ENCODE measurements at places on chromosomes 6 and 20. TPM values are rescaled to one million over a fixed set of nuclear protein-coding genes. Genes with fewer than 3 reads are reported as not detected.

XKR7 gene
- total RNA-seq, result not detected

GNAS-AS1 gene
- 1.2 TPM for total RNA-seq

SMIM8 gene
- 11.3 TPM for total RNA-seq

DNA sequence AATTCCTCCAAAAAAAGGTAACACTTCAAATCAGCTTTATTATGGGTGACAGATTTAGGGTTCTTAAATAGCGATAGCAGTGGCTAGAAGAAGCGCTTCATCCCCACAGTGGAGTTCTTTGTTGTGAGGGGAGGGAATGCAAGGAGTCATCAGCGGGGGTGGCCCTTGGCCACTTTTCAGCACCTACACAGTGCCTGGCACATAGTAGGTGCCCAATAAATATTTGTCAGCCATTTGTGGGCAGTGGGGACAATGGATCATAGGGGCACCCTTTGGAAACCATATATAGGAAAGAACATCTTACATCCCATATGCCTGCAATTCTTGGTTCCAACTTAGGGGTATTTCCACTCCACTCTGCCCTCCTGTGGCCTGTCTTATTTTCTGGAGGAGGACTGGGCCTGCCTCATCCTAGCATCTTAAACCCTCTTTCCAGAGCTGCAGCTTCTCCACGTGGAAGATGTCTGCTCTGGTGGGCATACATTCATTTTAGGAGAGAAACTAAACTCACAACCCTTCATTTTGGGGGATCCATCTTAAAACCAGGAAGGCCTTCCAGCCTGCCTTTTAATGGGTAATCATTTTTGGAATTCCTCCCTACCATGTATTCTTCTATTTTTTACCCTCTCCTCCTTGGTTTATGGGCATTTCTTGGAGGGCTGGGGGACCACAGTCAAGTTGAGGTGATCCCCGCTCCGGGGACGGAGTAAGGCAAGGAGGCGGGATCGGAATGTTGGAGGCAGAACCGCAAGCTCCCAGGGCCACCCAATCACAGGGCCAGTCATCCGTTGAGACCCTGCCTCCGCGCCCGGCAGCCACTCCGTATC, 2.6 kb upstream of the GPSM3 start:
- peaks cover 8% of the 10 kb centered on the region for H3K36me3 ChIP-seq
- peak overlapping the region; percentile 93 for H3K27ac ChIP-seq
- H3K4me1 ChIP-seq, result peaks cover 51% of the 10 kb centered on the region
- peaks cover 3% of the 10 kb centered on the region for H3K27me3 ChIP-seq
- H3K4me3 ChIP-seq, result peak overlapping the region; percentile 91
- peak; percentile 29 for DNase-seq

- H3K27me3 ChIP-seq, result no peaks in the 10 kb centered on the region
- no peak for DNase-seq
- peak overlapping the region; percentile 41 for H3K4me3 ChIP-seq
- no peak overlapping the region for H3K27ac ChIP-seq
- H3K36me3 ChIP-seq, result no peaks in the 10 kb centered on the region
- H3K4me1 ChIP-seq, result peaks cover 3% of the 10 kb centered on the region
These were observed 1.2 kb downstream of the SNTA1 start for GRCh38 chr20:33442136-33443005.

GRCh38 chr20:55656231-55656775, 349.0 kb downstream of the CBLN4 start:
- no peaks in the 10 kb centered on the region for H3K36me3 ChIP-seq
- H3K27me3 ChIP-seq, result no peaks in the 10 kb centered on the region
- no peak for DNase-seq
- H3K4me1 ChIP-seq, result no peaks in the 10 kb centered on the region
- no peak overlapping the region for H3K4me3 ChIP-seq

DNA sequence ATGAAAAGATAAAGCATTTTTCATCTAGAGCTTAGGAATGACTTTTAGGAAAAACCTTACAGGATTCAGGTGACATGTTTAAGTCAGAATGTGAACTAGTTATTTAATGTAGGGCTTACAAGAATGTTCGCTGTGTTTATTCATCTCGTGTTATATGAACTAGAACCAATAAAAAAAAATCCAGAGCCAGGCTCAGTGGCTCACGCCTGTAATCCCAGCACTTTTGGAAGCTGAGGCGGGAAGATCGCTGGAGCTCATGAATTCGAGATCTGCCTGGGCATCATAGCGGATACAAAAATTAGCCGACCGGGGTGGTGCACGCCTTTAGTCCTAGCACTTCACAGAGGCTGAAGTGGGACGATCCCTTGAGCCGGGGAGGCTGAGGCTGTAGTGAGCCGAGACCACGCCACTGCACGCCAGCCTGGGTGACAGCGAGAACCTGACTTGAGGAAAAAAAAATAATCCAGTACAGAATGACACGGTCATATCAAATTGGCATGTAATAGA, 46.3 kb downstream of the OR2B2 start:
- peak overlapping the region; percentile 96 for H3K4me3 ChIP-seq
- H3K4me1 ChIP-seq, result peaks cover 38% of the 10 kb centered on the region
- H3K27ac ChIP-seq, result peak overlapping the region; percentile 78
- no peaks in the 10 kb centered on the region for H3K36me3 ChIP-seq

DNA sequence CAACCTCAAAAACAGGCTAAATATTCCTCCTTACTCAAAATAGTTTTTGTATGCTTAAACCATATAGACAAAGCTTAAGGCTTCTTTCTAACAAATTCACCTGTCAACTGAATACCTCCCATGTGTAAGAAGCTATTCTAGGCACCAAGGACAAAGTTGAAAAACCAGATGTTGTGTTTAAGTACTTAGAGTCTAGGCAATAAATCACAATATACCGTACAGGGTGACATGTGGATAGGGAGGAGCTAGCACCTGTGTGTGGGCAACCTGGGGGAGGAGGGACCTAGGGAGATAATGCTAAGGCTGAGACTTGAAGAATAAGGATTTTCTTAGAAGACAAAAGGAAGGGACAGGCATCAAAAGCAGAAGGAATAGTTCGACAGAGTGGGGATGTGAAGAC, 123.5 kb downstream of the LMBRD1 start:
- no peaks in the 10 kb centered on the region for H3K4me1 ChIP-seq
- no peak for DNase-seq
- no peak overlapping the region for H3K27ac ChIP-seq
- H3K36me3 ChIP-seq, result peaks cover 4% of the 10 kb centered on the region

GRCh38 chr6:88561034-88561953, 395.1 kb upstream of the CNR1 start:
- no peak for DNase-seq
- no peaks in the 10 kb centered on the region for H3K4me1 ChIP-seq
- no peaks in the 10 kb centered on the region for H3K27me3 ChIP-seq
- no peaks in the 10 kb centered on the region for H3K36me3 ChIP-seq

DNA sequence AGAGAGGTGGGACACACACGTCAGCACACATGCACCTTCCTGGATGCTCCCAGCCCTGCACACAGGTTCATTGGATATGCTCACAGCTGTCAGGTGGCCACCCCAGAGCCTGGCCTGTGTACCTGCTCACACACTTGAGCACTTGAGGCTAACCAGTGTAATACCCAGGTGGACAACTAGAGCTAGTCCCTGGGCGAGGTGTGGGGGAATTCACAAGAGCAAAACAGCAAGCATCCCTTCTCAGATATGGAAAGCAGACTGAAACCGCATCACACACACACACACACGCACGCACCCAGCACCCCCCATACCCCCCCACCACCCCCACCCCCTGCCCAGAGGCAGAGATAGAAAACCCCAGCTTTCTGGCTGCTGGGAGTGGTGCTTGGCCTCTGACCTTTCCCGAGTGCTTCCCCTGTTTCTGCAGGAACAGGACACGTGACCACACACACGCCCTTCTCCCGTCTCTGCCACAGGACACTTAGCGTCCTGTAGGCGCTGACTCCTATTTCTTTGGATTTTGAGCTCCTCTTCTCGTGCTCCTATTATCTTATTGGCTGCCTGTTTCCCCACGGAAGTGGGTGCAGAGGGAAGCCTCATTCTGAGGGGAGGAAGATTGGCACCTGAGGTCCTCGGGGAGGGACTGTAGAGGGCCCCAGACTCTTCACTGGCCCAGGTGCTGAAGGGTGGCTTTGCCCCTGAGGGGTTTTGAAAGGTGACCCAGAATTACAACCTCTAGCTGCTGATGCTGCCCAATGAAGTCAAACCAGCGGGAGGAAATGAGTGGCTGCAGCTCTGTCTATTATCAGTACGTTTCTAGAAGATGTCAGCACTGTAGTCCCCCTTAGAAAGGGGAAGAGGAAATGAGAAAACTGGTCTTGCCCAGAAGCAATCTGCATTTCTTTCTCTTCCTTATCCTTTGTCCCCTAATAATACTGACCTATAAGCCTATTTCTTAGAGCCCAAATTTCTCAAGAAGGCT, 65.8 kb downstream of the SYTL3 start:
- peaks cover 36% of the 10 kb centered on the region for H3K36me3 ChIP-seq
- DNase-seq, result no peak
- H3K4me3 ChIP-seq, result no peak overlapping the region
- no peaks in the 10 kb centered on the region for H3K27me3 ChIP-seq

- DNase-seq, result no peak
- no peaks in the 10 kb centered on the region for H3K27me3 ChIP-seq
- no peaks in the 10 kb centered on the region for H3K36me3 ChIP-seq
- no peak overlapping the region for H3K27ac ChIP-seq
These were observed 84.6 kb upstream of the DTNBP1 start for GRCh38 chr6:15747354-15747883.

- H3K4me3 ChIP-seq, result no peak overlapping the region
- no peaks in the 10 kb centered on the region for H3K27me3 ChIP-seq
- no peaks in the 10 kb centered on the region for H3K4me1 ChIP-seq
- no peaks in the 10 kb centered on the region for H3K36me3 ChIP-seq
These were observed 93.4 kb downstream of the BMP7 start for GRCh38 chr20:57173041-57173440.

DNA sequence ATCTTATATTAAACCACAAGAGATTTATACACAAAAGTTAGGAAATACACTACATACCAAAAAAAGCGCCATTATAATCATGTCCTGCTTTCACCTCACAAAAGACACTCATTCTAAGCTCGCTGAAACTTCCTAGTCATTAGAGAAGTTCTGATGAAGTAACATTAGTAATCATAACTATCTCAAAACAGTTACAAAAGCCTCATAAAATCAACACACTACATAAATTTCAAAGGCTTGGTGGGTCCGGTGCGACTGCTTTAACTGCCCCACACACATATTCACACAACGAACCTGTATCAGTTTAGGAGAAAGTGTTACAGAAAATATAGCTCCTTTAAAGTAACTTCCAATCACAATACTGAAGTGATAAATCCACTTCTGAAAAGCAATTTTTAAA, 1.9 kb downstream of the PHIP start:
- peak overlapping the region; percentile 69 for H3K27ac ChIP-seq
- peak overlapping the region; percentile 87 for H3K4me3 ChIP-seq
- no peak for DNase-seq
- no peaks in the 10 kb centered on the region for H3K36me3 ChIP-seq

Data from T-cell (primary cell).